HepG2 (cell line): ENCODE measurements at places on chromosomes 5 and 9. TPM values are rescaled to one million over a fixed set of nuclear protein-coding genes. Genes with fewer than 3 reads are reported as not detected.

Gene MEGF9
- 3.1 and 3.3 TPM in 2 replicates for total RNA-seq

Gene DDX4
- total RNA-seq = not detected in 2 replicates

Gene TAF11L5
- not detected in 2 replicates for total RNA-seq

Gene IFNA14
- total RNA-seq = not detected in 2 replicates

Gene NTNG2
- total RNA-seq = 0.02 TPM in 1 of 2 replicates, not detected in the other

Gene GABRG2
- total RNA-seq = not detected in 2 replicates

Gene ADAMTS16
- 0.02 and 0.07 TPM in 2 replicates for total RNA-seq

Gene SLC30A5
- 38.0 and 53.6 TPM in 2 replicates for total RNA-seq

Gene PCDHB16
- total RNA-seq = 0.41 and 0.60 TPM in 2 replicates

Gene ACOT12
- not detected in 2 replicates for total RNA-seq

Gene RNF180
- 0.11 and 0.20 TPM in 2 replicates for total RNA-seq

Gene LRRC19
- not detected in 2 replicates for total RNA-seq

Gene DOCK2
- total RNA-seq = not detected in 2 replicates

- no peaks in the 10 kb centered on the region for H3K36me3 ChIP-seq
- DNase-seq = no peak
- H3K4me3 ChIP-seq = no peak overlapping the region
Measured at GRCh38 chr9:106872641-106873040, 9.7 kb downstream of the ZNF462 start.

GRCh38 chr5:43073597-43074546 lies 33.8 kb upstream of the ANXA2R start:
- H3K27me3 ChIP-seq = no peaks in the 10 kb centered on the region
- 0 out of 2 replicates have a peak, but pooled peaks cover 3% of the 10 kb centered on the region for H3K36me3 ChIP-seq
- peaks cover 25% of the 10 kb centered on the region for H3K4me1 ChIP-seq
- no peak overlapping the region for H3K4me3 ChIP-seq

GRCh38 chr9:4152876-4153275 lies 147.0 kb downstream of the GLIS3 start:
- H3K27me3 ChIP-seq = no peaks in the 10 kb centered on the region
- no peak overlapping the region for H3K27ac ChIP-seq
- peaks cover 7% of the 10 kb centered on the region for H3K4me1 ChIP-seq
- no peak for DNase-seq
- H3K4me3 ChIP-seq = no peak overlapping the region

DNA sequence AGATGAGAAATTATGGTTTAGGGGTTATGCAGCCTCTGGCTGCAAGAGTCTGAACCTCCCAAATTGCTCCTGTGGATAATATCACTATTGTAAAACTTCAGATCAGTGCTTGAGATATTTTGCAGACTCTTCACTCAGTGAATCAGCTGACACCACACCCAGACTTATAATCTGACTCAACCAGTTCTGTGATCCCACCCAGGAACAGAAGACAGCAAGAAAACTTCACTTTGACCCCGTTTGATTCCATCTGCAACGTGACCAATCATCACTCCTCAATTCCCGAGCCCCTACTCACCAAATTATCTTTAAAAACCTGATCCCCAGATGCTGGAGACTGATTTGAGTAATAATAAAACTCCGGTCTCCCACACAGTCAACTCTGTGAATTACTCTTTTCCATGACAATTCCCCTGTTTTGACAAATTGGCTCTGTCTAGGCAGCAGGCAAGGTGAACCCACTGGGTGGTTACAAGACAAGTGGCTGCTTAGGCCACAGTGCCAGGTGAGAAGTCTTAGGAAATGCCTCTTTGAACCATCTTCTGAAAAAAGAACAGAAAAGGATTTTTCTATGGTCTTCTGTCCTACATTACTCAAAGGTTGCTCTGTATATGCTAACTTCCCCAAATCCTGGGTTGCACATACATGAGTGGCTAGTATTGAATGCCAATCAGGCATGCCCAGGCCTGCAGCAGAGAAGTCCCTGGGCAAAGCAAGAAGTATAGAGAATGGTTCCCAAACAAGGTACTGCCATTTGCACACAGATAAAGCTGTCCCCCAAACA lies 588.0 kb downstream of the PRELID2 start:
- DNase-seq = no peak
- no peaks in the 10 kb centered on the region for H3K27me3 ChIP-seq
- no peak overlapping the region for H3K27ac ChIP-seq
- no peaks in the 10 kb centered on the region for H3K36me3 ChIP-seq

GRCh38 chr5:125343015-125343414 lies 596.6 kb upstream of the ZNF608 start:
- no peaks in the 10 kb centered on the region for H3K4me1 ChIP-seq
- no peaks in the 10 kb centered on the region for H3K36me3 ChIP-seq
- no peak for DNase-seq
- H3K27ac ChIP-seq = no peak overlapping the region
- H3K4me3 ChIP-seq = no peak overlapping the region
- H3K27me3 ChIP-seq = no peaks in the 10 kb centered on the region

- H3K4me3 ChIP-seq = no peak overlapping the region
- DNase-seq = no peak
- H3K27ac ChIP-seq = peak overlapping the region; percentile 67
Measured at GRCh38 chr9:20477940-20478620, 144.2 kb downstream of the MLLT3 start.

DNA sequence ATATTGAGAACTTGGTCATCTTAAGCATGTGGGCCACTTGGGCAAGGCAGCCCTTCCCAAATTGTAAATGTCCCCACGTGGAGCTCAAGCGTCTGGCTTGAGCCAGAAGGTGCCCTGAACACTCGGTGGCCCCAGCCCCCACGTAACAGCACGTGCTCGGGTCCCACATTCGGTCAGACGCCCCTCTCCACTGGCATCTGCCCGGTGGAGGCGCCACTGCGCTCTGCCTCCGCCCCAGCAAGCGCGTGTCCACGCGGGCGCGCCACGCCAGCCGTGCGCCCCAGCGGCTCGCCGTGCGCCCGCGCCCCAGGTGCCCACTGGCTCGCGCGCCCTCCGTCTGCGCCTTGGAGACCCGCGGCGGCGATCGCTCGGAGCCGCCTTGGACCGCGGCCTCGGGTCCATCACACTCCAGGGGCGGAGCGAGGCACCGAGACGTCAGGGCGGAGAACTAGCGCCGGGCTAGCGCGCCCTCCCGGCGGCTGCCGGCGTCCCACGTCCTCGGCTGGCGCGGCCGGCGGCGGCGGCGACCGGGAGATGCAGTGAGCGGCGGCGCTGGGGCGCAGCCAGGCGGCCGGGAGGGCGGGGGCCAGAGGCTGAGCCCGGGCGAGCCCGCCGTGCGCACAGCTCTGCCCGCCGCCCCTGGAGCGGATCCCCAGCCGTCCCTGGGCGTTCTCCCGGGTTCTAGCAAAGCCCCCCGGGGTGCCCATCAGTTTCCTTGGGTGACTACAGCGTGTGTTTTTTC lies at the start of gene PALM2AKAP2:
TSS of gene PALM2AKAP2 (plus strand) at position 488 of the 742 bp plus-strand sequence. CDS start 291 bp downstream, outside the sequence.
- peak within 1 kb of the TSS; percentile 25 for H3K4me3 ChIP-seq
- H3K4me1 ChIP-seq = no peaks in the 10 kb centered on the region
- DNase-seq = no peak
- no peaks in the 10 kb centered on the region for H3K36me3 ChIP-seq
- H3K27ac ChIP-seq = no peak within 1 kb of the TSS

- H3K27ac ChIP-seq = no peak overlapping the region
- no peaks in the 10 kb centered on the region for H3K36me3 ChIP-seq
- no peak overlapping the region for H3K4me3 ChIP-seq
- no peak for DNase-seq
- H3K27me3 ChIP-seq = no peaks in the 10 kb centered on the region; the same call in 1 of the 2 replicates
- H3K4me1 ChIP-seq = no peaks in the 10 kb centered on the region
Measured at GRCh38 chr5:91079037-91079436, 304.1 kb downstream of the ARRDC3 start.

DNA sequence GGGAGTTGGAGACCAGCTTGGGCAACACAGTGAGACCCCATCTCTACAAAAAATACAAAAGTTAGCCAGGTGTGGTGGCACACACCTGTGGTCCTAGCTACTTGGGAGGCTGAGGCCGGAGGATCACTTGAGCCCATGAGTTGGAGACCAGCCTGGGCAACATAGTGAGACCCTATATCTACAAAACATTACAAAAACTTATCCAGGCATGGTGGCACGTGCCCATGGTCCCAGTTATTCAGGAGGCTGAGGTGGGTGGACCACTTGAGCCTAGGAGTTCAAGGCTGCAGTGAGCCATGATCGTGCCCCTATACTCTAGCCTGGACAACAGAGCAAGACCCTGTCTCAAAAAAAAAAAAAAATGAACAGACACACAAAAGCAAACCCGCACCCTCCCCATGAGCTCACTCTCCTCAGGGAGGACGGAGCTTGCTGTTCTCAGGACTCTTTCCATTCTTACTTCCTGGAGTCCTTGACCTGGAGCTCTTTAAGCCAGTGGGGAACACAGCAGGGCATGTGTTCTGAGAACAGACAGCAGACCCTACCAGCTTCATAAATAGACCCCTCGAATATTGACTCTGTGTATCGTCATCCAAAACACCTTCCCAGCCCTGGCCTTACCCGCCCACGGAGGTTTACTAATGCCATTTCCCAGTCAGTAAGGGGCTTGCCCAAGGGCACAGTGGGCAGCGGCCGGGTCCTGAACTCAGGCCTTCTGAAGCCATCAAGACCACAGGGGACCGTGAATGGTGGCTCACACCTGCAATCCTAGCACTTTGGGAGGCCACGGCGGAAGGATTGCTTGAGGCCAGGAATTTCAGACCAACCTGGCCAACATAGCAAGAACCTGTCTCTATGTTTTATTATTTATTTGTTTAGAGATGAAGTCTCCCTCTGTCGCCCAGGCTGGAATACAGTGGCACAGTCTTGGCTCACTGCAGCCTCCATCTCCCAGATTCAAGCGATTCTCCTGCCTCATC lies 11.1 kb downstream of the PTGES2 start:
- no peak overlapping the region for H3K4me3 ChIP-seq
- H3K27ac ChIP-seq = peak overlapping the region; percentile 88
- no peak for DNase-seq
- peaks cover 61% of the 10 kb centered on the region for H3K4me1 ChIP-seq
- no peaks in the 10 kb centered on the region for H3K27me3 ChIP-seq

DNA sequence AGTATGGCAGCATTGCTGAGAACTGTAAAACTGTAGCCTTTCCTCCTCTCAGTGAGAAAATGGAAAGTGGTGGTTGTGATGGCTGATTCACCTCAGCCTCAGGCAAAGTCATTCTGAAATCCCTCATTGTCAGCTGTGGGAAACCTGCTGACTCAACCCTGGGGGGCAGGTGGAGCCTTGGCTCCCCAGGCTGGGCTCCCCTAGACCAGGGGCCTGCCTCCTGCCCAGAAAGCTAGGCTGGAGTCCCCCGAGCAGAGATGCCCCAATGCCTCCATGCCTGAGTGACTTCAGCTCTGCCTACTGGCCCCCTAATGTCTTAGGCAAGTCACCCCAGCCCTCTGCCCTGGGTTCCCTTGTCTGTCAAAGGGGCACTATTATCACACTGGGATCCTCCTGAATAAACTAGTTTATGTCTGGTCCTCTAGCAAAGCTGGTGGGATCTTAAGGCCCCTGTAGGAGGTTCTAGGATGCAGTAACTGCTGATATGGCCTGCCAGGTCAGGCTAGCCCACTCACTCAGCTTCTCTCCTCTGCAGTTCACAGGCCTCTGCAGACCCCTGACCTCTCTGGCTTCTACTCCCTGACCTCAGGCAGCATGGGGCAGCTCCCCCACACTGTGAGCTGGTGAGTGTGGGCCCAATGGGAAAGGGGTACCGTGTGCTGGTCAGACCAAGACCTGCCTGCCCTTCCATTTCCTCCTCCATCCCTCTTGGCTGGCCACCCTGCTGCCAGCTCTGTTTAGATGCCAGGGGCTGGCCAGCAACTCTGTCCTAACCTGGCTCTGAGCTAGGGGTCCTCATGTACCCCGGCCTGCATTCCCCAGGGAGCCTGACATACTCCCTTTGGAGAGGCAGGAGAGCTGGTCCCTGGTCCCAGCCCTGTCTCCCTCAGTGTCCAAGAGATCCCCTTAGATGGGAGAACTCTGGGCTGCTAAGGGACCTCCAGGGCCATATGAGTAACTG lies 24.2 kb downstream of the TCF7 start:
- H3K4me3 ChIP-seq = no peak overlapping the region
- H3K27ac ChIP-seq = no peak overlapping the region
- peaks cover 24% of the 10 kb centered on the region for H3K4me1 ChIP-seq

- H3K4me1 ChIP-seq = no peaks in the 10 kb centered on the region
- no peaks in the 10 kb centered on the region for H3K27me3 ChIP-seq
- DNase-seq = no peak
- H3K4me3 ChIP-seq = no peak overlapping the region
- no peaks in the 10 kb centered on the region for H3K36me3 ChIP-seq
Measured at GRCh38 chr9:20940447-20941173, 90.8 kb downstream of the HACD4 start.

DNA sequence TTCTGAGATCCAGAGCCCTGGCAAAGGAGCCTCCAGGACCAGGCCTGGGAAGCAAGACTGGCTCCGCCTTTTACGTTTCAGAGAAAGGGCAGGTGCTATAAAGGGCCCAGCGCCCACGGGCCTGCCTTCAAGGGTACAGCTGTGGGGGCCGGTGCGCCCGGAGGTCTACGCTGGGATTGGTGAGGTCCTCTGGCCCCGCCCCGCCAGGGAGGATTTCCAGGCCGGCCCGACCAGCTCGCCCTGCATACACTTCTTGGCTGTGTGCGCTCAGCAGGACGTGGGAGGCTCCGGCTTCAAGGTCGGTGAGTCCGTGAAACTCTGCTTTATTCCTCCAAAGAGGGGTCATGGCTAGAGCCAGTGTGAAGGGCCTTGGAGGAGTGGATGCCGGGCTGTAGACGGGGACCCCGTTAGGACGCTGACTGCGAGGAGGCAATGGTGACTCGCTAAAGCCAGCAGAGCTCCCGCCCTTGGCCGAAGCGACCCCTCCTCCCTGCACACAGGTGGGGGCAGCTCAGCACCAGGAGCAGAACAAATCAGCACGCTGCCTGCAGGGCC lies at the start of gene CKMT2:
TSS of gene CKMT2 (plus strand) at position 243 of the 555 bp plus-strand sequence. CDS start 17,811 bp downstream, outside the sequence.
- peaks cover 33% of the 10 kb centered on the region for H3K4me1 ChIP-seq
- H3K36me3 ChIP-seq = no peaks in the 10 kb centered on the region

- no peak overlapping the region for H3K4me3 ChIP-seq
- no peak overlapping the region for H3K27ac ChIP-seq
- no peaks in the 10 kb centered on the region for H3K36me3 ChIP-seq
Measured at GRCh38 chr5:102223542-102224477, 72.3 kb downstream of the SLCO4C1 start.

DNA sequence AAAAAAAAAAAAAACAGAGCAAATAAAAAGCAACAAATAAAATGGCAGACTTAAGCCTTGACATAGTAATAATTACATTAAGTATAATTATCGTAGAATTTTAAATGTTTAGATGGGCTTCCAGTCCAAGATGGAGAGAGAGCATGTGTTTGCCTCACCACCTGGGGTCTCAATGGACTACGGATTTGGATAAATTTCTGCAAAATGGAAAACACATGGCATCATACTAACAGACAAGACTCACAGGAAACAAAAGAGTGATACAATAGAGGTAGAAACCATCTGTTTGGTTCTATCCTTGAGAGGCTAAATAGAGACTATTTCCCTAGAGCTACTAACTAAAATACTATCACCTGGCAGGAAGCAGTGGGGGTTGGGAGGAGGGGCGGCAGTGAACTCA lies 144.3 kb downstream of the MUSK start:
- DNase-seq = no peak
- H3K4me1 ChIP-seq = no peaks in the 10 kb centered on the region
- no peaks in the 10 kb centered on the region for H3K27me3 ChIP-seq
- no peak overlapping the region for H3K27ac ChIP-seq

DNA sequence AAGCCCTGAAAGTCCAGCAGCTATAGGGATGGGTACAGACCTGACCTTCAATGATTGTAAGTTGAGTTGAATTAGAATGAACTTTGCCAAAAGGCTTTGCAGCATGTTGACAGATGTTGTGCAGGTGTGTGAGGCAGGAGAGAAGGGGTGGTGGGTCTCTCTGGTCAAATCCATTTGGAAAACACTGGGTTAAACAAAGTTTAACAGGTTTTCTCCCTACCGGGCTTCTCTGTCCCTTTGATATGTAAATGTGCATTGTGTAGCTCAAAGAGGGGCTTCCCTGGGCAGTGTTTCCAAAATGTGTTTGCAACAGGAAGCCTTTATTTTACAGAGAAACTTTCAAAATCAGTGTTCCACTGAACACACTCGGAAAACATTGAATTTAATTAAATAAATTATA lies 72.1 kb upstream of the BRINP1 start:
- H3K27me3 ChIP-seq = no peaks in the 10 kb centered on the region
- no peaks in the 10 kb centered on the region for H3K4me1 ChIP-seq
- no peak overlapping the region for H3K27ac ChIP-seq
- H3K4me3 ChIP-seq = no peak overlapping the region
